ENCODE measurements at places on chromosomes 5 and 9.

DNA sequence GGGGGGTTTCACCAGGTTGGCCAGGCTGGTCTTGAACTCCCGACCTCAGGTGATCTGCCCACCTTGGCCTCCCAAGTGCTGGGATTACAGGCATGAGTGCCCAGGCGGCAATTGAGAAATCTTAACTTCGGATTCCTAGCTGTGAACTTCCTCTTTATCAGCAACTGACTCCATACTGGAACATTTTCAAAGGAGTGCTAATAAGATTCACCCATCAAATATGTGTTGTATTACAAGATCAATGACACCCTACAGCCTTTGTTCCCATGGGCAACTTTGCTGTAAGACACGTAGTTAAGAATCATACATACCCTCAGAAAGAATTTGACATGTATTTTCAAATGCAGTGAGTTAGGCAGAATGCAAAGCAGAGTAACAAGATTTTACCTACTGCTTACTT lies 23.1 kb upstream of the ACOT12 start:
- no peak for DNase-seq

DNA sequence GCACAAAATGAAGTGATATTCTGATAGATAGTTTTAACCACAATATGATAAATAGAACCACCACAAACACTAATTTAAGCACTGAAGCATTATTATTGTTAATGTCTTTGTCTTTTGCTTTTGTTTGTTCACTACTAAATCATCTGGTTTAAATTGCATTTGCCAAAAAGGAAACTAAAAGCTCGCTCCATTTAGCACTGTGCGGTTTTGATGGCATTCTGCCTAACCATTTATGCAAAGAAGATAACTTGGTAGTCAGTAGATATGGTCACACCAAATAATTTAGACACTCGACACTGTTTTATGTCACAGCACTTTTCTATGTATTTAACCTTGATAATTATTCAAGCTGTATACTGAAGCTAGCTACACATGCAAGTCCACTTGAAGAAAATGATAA lies 849.8 kb upstream of the CDH6 start:
- DNase-seq: no peak

DNA sequence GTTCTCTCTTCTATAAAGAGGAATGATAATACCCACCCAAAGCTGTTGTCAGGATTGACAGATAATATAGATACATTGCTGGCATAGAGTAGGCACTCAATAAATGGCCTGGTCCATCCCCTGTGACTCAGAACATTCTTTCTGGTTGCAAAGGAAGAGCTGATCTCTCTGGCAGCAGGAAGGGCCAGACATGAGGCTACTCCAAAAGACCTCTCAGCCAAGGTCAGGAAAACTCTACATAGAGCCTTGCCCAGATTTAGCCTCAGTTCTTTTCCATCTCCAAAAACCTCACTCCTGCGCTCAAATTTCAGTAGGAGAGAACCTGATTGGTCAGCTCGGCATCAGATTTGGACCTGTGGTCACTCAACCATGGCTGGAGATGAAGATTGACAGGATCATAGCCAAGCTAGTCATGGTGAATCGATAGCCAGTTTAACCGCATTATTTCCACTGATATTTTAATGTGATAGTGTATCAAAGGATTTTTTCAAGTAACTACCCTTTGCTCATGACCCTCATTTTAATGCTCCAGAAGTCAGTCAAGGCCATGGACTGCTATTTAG lies 319.6 kb downstream of the DRD1 start:
- no peak for DNase-seq

DNA sequence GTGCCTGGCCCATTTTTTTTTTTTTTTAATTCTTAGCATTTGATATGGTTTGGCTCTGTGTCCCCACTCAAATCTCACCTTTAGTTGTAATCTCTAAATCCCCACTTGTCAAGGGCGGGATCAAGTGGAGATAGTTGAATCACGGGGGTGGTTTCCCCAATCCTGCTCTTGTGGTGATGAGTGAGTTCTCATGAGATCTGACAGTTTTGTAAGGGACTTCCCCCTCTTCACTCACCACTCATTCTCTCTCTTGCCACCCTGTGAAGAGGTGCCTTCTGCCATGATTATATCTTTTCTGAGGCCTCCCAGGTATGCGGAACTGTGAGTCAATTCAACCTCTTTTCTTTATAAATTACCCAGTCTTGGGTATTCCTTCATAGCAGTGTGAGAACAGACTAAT lies 27.2 kb downstream of the NDUFAF2 start:
- DNase-seq: no peak

- no peak for DNase-seq
Measured at GRCh38 chr9:92642564-92642963, 27.4 kb downstream of the IPPK start.

Data from SK-MEL-5 (cell line).